ENCODE measurements at places on chromosomes 5 and 9.

GRCh38 chr5:38414348-38414747, 142.1 kb downstream of the LIFR start:
- no peak for DNase-seq

DNA sequence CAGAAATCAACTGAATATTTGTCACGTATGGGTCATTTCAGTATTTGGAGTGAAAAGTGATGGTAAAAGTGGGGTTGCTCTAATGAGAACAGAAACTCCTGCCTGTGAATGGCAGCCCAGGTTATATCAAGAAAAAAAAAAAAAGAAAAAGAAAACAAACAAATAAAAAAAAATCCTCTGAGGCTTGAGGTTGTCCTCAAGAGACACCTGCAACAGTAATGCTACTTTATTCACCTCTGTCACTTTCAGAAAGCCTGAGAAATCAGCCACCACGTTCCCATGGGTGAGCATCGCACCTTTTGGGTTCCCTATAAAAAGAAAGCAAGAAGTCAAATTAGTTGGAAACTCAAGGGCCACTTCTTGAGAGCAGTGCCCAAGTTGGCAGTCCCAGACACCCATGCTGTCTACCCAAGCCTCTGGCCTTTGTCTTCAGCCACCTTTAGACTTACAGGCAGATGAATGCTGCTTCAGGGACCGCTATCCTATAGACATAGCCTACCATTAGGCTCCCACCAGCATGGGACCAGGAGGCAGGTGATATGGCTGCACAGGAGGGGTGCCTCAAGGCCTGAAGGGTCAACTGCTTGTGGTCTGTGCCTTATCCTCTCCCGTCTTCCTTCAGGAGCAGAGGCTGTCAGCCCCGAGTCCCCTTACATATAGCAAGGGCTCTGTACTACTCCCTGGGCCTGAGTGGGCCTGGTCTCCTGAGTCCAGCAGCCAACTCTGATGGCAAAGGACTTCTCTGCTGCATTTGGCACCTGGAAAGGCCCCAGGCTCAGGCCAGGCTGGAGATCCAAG, 31.1 kb upstream of the MEIKIN start:
- no peak for DNase-seq

GRCh38 chr9:99962680-99963261, 56.3 kb downstream of the STX17 start:
- DNase-seq = no peak

- no peak for DNase-seq
These were observed 110.1 kb upstream of the OTULINL start for GRCh38 chr5:14471507-14471906.

DNA sequence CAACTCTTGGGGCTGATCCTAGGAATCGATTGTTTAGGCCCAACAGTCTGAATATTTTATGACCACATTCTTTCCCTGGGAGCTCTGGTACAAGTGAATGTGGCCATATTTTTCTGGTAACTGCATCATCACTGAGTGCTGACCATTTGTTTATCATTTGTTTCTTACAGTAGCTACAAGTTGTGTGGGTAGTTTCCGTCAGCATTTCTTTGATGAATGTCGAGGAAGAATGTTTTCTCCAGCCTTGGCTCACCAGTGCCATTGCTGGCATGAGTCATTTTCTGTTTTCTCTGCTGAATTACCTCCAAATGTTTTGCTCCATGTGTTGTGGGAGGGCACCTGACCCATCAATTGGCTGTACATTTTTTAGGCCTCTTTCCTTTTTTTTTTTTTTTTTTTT, 14.1 kb upstream of the CARD19 start:
- DNase-seq = no peak

DNA sequence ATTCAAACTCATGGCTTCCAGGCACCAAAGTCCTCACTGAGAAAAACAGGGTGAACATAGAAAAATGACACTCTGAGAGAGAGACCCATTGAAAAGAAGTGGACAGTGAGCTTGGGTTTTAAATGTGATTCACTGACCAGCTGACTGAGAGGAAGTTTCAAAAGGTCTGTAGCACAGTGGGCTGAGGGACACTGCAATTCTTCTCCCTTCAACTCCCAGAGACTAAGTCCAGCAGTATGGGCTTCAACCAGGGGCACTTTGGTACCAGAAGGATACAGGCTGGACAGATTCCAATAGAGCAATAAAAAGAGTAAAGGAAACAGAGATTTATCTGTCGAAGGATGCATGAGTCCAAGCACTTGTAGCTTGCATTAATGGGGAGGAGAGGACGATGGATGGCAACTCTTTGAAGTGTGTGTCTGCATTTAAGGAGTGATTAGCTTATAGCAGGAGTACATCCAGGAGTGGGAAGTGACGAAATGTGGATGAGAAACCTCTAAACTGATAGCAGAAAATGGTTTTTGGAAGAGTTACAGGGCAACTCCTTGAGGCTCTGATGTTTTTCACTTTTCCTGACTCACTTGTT, 117.0 kb upstream of the ANKRD55 start:
- no peak for DNase-seq

- DNase-seq = peak; percentile 9
These were observed 48.1 kb downstream of the THBS4 start for GRCh38 chr5:80083101-80083890.

DNA sequence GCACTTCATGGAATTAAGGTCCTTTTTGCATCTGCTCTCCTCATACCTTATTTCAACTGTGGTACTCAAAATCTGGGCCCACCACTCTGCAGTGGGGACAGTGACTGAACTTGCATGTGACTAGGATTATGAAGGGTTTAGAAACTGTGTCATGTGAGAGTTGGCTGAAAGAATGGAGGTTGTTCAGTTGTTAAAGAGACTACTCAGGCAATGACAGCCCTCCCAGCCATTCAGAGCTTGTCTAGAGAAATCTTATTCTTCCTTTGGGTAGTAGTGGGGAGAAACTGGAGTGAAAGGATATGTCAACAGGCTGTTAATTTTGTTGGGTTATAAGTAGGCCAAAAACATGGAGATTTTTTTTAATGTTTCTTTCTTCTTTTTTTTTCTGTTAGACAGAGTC, 10.3 kb downstream of the AOPEP start:
- DNase-seq = no peak

- no peak for DNase-seq
These were observed 574.5 kb downstream of the PRELID2 start for GRCh38 chr5:145260670-145261069.

DNA sequence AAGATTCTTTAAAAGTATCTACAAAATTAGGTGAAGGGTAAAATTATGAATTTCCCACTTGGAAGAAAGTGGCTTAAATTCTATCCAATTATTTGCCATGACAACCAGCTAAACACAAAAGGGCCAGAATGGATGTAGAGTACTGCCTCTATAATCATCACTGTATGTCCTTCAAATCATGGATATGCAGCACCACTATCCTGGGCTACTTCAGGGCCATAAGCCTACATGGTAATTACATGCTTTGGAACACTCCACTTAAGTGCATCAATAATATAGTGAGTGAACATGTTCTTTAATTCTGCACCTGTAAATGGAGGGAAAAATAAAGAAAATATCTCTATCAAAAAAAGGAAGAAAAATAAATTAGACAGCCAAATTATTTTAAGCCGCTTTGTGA, 575.2 kb downstream of the ISL1 start:
- DNase-seq = no peak

GRCh38 chr5:92963800-92964199, 617.2 kb downstream of the NR2F1-AS1 start:
- DNase-seq = no peak

DNA sequence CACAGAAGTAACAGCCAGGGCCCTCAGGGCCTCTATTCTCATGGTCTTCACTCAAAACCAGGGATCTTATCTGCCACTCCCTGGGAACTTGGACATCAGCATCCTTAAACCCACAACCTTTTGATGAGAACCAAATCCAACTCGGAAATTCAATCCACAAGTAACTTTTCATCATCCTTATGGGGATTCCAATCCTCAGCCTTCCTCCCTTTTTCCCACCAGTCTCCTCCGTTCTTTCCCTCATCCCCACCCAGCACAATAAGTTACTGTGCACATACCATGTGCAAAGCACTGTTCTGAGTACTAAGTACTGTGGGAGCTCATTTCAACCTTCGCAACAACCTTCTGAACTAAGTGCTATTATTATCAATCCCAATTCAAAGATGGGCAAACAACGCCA, 17.0 kb downstream of the GOLPH3 start:
- DNase-seq = no peak

GRCh38 chr5:136734628-136735027, 369.3 kb upstream of the TRPC7 start:
- no peak for DNase-seq

- DNase-seq = no peak
These were observed 29.2 kb upstream of the ARHGEF28 start for GRCh38 chr5:73596705-73597328.

DNA sequence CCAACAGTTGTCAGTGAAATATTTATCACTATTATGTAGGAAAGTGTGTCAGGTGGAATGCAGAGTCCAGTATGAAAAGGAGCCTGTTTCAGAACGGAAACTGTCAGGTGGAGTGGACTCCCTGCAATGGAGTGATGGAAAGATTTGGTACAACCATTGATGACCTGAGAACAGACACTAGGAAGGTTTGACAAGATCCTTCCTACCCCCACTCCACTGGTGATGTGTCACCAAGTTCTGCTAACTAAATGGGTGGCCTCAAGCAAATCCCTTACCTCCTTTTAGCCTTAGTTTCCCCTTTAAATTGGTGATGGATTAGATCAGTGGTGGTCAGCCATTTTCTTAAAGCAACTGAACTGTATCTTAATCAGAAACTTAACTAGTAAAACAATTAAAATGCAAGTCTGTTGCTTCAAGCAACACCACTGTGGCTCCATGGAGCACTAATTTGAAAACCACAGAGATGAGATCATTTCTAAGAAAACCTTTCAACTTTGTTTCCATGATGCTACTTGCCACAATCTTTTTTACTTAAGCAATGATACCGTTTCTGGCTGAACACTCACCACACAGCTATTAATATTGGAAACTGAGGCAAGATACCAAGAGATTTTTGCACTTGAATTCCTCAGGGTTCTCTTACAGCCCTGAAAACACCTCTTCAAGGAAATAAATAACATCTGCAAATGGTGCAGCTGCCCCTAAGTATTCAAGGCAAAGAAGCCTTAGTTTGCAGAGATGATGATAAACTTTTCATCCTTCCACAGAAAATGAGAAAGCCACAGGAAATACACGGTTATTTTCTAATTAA, 140.6 kb downstream of the ERCC6L2 start:
- DNase-seq = peak; percentile 48

- no peak for DNase-seq
These were observed 15.6 kb downstream of the NDUFAF2 start for GRCh38 chr5:60960591-60960990.

DNA sequence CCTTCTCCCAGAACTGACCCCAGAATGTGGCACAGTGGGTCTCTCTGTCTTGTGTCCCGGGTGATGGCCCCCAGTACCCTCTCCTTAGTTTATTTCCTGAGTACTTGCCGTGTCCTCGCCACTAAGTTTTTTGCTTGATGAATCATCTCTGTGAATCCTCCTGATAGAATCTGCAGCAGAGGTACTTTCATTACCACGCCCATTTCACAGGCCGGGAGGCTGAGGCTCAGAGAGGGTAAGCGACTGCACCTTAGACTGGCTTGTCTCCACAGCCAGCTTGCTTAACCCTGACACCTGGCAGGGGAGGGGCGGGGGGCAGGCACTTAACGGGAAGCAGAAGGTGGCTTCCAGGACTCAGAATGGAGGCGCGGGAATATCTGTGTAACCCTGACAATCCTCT, 7.9 kb upstream of the IER5L start:
- DNase-seq = peak; percentile 44

- no peak for DNase-seq
These were observed 12.7 kb downstream of the ANXA6 start for GRCh38 chr5:151144922-151145321.

DNA sequence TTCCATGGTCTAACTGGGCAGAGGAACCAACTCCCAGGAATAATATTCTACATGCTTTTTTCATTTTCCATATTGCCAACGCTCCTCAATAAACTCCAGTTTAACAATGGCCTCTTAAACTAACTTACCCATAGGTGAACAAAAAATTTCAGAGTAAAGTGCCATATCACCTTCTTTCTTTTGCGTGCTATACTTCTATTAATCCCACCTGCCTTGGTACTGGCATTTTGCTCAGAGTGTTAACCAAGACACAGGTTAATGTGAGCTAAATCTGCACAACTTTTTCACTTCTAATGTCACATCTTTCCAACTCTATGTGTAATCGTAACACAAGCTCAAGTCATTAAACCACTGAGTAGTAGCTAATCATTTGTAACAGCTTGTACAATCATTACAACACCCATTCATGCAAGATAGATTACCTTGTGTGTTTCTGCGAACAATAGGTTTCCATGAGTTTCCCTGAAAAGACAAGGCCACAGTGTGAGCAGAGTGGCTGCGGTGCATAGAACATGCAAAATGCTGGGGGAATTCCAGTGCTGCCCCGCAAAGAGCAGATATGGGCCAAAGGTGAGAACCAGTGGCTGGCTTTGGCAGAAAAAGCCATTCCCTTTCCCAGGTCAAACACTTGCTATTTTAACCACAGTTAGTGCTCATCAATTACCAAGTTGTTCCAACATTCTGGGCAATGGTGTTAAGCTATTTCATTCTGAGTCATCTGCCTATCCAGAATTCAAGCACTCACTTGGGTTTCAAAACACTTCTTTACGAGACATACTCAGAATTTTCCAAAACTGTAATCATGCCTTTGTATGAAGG, 42.8 kb downstream of the TIMD4 start:
- DNase-seq = peak; percentile 70

- DNase-seq = peak; percentile 4
These were observed 40.3 kb downstream of the UBTD2 start for GRCh38 chr5:172243302-172243701.

DNA sequence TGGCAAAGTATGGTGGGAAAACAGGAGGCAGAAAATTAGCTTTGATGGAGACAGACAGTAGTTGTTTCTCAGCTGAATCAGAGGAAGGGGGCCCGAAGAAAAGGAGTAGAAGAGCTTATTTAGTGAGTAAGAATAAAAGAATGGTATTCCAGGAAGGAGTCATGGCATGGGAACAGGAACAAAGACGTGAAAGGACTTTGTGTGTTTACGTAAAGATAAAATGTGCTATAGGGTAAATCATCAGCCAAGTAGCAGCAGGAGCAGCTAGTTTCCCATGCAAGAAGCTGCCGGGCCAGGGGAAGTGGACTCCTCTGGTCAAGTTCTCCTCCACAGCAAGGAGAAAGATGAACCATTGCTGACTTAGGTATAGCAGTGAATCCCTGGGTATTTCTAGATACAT, 454.5 kb downstream of the HINT1 start:
- no peak for DNase-seq

DNA sequence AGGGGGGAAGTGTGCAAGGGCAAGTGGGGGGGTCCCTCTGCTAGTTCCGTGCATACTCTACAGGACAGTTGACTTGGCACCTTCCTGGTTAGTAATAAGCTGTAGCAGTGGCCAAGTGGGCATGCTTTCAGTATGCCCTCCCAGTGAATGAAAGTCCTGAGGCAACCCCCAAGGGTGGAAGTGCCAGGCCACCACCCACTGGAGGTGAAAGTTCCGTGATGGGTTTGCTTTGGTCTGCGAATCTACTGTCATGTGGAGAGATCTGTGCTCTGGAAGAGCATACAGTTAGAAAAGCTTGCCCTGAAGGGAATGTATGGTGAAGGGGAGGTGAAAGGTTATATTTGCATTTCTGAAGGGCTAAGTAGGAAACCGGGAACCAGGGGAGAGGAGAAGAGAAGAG, 10.3 kb downstream of the FXN start:
- no peak for DNase-seq
